ENCODE measurements at places on chromosomes 12 and 14.

- no peak for DNase-seq
Observed at GRCh38 chr14:60125918-60126317, 34.2 kb downstream of the PCNX4 start.

DNA sequence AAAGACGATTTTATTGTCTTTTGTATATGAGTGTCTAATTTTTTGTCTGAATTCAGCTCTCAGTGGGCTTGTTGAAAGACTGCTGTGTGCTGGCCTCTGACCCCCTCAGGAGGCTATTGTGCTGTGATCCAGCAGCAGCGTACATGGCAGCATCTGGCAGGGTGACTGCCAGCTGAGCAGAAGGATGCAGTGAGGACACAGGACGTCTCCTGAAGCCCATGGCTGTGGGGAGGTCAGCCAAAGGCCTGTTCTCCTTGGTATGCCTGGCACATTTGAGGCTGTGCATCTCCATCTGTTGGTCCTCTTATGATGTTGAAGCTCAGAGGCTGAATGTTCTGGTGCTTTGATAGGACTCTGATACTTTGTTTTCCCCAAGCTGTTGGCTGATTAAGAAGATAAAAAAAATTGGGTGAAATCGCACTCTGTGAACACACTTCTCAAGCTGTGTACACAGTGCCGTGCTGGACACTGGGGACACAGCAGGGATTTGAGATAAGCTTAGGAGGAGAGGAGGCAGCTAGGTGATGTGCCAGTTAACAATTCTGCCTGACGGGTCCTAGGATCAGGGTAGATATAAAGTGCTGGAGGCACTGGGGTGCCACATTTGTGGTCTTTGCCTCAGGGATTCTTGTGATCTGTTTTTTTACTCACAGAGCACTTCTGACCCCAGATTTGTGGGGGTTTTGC lies 37.5 kb downstream of the EID3 start:
- DNase-seq: no peak

DNA sequence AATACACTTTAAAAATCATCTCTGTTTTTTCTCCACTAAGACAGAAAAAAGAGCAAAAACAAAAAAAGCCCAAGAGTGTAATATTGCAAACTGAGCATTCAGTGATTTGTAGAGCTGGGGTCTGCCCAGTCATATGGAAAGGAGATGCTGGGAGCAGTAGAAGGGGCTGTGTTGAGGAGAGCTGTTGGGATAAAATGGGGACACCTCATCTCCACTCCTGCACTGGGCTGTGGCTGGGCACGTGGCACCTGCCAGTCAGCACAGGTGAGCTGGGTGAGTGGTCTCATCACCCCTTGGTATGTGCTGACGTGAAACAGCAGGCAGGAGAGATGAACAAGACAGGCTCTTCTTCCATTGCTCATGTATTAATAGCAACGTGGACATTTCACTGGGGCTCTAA lies 217.4 kb downstream of the C12orf42 start:
- no peak for DNase-seq

DNA sequence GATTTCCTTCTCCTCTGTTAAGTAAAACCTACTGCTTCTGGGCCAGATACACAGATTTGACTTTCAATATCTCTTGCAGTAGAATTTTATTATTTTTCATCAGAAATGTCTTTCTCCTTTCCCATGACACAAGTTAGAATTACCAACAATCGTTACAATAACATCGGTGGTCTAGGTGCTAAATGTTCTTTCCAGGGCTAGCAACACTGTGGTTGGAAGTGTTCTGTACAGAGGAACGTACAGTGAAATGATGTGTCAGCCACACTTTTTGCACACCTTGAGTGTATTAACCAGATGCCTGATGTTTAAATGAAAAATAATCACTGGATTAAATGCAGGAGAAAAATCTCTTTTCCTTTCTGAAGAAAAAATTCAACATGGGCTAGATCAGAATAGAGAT lies 27.7 kb upstream of the KLRD1 start:
- DNase-seq: no peak

GRCh38 chr14:69654116-69654515 lies 42.7 kb downstream of the SUSD6 start:
- DNase-seq: no peak

GRCh38 chr12:121905746-121906145 lies 12.6 kb upstream of the CFAP251 start:
- DNase-seq: no peak

- DNase-seq: no peak
Observed at GRCh38 chr12:14714437-14714836, 18.0 kb upstream of the GUCY2C start.

- no peak for DNase-seq
Observed at GRCh38 chr14:62079038-62079437, 316.8 kb downstream of the SNAPC1 start.

GRCh38 chr12:115337693-115338543 lies 653.9 kb upstream of the TBX3 start:
- peak; percentile 98 for DNase-seq

DNA sequence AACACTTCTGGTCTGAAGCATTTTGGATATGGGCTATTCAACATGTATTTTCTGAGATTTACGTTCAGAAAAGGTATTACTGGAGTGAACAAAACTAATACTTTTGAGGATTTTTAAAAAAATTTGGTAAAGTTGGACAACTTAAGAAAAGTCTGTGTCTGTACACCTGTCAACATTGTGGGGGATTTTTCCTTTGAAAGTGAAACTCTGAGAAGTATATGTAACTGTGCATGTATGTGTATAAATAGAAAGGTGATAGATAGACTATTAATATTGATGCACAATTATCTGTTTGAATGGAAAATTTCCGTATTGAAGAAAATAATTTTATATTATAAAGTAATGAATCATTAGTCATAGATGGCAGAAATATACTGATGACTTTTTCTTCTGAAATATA lies 312.8 kb upstream of the MDGA2 start:
- DNase-seq: no peak

DNA sequence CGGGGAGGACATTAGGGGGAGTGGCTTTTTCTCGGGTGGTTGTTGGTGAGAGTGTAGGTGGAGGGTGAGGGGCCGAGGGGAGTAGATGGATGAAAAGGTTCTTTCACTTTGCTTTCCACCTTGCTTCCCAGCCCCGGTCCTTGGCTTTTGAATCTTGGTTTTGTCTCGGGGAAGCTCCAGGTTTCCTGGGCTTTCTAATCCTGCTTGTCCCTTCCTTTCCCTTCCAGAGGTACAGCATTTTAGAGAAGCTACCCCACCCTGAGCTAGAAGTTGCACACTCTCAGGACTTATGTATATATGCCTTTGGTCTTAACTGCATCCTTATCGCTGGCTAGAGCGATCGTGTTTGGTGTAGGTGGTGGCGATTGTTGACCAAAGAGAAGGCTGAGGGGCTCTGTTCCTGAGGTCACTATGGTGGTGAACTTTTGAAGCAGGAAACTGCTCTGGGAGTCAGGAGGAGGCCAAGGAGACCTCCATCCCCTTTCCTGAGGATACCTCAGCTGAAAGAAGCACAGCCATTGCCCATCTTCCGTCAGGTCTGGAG lies 862 bp downstream of the PIP4K2C start:
- no peak for DNase-seq

- DNase-seq: peak; percentile 41
Observed at GRCh38 chr14:60964904-60965303, 16.0 kb downstream of the TRMT5 start.

- no peak for DNase-seq
Observed at GRCh38 chr12:54392485-54393206, 8.1 kb upstream of the ZNF385A start.

GRCh38 chr14:56708704-56709103 lies 101.6 kb downstream of the OTX2 start:
- DNase-seq: no peak

DNA sequence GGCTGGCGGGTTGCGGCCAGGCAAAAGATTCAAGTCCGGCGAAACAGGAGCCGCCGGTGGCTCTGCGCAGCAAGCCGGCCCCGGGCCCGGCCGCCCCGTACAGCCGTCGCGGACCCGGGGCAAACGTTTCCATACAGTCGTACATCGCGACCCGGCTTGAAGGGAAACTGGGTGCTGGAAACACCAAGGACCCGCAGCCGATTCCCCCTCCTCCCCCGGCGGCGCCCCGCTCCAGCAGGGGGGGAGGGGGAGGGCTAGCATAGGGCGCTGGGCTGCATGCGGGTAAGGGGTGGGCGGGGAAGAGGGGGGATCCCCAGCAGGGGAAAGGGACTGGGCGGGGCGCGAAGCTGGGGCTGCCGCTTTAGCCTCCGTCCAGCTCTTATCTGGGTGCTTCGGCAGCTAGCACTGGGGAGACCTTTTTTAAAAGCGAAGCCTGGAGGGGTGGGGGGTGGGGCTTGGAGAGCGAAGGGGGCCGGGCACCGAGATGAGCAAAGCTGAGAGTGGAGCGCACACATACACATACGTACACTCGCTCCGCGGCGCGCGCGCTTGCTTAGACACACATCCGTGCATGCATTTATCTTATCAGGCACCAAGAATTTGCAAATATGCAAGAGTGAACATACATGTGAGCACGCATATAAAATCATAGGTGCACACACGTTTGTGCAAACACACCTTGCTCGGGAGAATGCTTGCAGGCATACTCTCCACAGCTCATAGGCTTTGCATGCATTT lies 11.9 kb downstream of the RARG start:
- DNase-seq: peak; percentile 80

DNA sequence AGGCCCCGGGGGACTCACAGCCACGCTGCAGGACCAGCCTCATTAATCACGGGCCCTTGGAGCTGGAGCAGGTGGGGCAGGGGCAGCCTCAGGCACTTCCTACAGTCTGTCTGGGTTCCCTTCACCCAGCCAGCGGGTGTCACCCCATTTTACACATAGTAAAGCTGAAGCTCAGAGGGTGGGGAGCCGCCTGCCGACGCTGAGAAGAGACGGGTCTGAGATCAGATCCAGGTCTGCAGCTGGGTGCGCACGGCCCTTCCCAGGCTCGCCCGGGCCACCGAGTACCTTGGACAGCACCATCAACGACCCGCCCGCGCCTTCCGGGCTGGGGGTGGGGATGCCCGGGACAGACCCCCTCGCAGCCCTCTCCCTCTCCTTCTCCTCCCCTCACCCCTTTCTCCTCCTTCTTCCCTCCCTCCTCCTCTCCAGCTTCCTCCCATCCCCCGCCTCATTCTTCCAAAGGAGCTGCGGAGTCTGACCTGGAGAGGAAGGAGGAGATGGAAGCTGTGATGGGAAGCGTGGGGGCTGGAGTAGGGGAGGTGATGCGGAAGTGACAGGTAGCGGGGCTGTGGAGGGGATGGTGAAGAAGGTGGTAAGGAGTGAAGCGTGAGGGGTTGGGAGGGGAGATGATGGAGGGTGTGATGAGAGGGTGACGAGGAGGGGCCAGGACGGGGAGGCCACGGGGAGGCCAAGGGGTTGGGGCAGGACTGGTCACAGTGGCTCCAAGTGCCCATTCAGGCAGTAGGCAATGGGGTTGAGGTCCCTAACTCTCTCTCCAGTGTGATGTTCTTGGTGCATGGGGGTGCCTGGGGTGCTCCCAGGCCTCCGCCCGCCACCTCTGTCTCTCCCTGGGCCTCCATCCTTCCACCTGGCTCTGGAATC lies 8.8 kb downstream of the DTX1 start:
- no peak for DNase-seq

- no peak for DNase-seq
Observed at GRCh38 chr12:3533703-3534386, 42.8 kb downstream of the PRMT8 start.

GRCh38 chr12:52360106-52360662 lies 7.1 kb downstream of the KRT85 start:
- no peak for DNase-seq

- DNase-seq: no peak
Observed at GRCh38 chr12:71009430-71010142, 89.0 kb upstream of the PTPRR start.

DNA sequence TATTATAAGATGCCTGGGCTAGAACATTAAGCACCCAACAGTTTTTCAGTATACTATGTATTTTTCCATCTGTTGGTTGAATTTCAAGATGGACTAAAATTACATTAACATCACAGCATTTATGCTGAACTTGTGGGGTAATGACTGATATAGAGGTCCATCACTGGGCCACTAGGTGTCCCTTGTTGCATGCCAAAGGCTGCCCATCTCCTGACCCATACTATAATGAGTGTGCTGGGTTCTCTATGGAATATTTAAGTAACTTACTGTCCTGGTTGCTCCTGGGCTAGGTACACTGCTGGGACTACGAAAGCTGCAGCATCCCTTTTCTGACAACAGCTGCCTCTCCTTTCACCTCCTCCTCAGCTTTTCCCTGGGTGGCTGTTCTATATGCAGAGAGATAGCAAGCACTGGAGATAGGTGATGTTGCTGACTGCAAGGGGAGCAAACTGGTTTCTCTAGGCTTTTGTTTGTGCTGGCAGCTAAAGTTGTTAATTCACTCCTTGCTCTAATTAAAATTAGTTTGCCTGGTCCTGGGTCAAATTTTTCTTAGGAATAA lies 138.6 kb upstream of the TRHDE start:
- no peak for DNase-seq

GRCh38 chr12:111093428-111094142 lies 173.2 kb upstream of the MYL2 start:
- no peak for DNase-seq

DNA sequence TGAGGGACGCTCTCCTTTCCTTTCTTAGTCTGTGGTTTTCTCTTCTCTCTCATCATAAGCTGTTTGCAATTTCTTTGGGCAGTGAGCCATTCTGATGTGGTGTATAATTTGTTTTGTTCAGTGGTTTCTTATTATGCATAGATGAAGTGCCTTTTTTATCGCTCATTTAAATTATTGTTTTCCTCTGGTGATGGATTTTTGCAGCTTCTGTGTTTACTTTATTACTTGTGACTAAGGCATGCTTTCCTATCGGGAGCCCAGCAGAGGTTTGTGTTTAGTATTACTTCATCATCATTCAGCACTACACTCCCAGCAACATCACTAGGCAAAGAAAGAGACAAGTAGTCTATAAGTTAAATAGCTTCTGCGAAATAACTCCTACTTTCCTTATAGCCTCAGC lies 586.6 kb upstream of the NOVA1 start:
- peak; percentile 33 for DNase-seq

GRCh38 chr14:35138585-35138984 lies 16.2 kb downstream of the PRORP start:
- no peak for DNase-seq

DNA sequence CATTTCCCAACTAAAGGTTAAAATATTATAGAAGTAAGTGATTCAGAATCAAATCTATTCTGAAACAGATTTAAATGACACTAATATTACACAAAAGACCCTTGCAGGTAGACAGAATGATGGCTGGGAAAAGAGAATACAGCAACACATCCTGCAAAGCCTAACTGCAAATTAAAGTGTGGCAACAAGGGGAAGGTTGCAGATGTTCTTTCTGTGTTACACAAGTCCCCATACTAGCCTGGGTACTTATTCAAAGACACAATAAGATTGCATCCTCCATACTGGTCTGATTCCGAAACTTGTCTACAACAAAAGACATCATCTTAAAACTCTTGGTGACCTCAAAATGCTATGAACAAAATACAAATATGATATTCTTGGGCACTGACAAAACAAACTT lies 50.5 kb downstream of the R3HDM2 start:
- no peak for DNase-seq

GRCh38 chr12:21026302-21026701 lies 104.7 kb upstream of the SLCO1B1 start:
- DNase-seq: no peak

DNA sequence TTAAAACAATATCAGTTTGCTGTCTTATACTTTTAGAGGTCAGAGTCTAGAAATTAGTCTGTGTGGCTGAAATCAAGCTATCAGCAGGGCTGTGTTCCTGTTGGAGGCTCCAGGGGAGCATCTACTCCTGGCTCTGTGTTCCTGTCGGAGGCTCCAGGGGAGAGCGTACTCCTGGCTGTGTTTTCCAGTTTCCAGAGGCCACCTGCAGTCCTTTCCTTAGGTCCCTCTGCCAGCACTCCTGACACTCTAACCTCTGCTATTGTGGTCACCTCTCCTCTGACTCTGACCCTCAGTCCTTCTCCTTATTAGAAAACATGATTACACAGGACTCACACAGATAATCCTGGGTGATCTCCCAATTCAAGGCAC lies 1140.7 kb upstream of the TMEM132C start:
- DNase-seq: no peak
